ENCODE measurements at places on chromosomes 11 and 22. TPM values are rescaled to one million over a fixed set of nuclear protein-coding genes. Genes with fewer than 3 reads are reported as not detected.

DNA sequence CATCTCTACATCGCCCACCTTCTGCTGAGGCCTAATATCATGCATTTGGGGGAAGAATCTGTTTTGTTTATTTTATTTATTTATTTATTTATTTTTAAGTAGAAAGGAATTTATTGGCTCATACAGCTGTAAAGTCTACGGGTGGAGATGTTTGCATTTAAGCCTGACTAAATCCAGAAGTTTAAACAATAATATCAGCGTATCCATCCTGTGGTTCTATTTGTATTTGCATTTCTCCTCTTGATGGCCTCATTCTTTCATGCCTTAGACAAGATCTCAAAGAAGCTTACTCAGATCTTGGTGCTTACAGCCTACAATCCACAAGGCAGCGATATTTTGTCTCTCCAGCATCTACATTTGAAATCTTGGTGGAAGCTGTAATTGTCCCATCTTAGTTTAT is 67.1 kb upstream of the CARD18 start:
- H3K4me1 ChIP-seq, result peaks cover 7% of the 10 kb centered on the region
- H3K36me3 ChIP-seq, result no peaks in the 10 kb centered on the region
- DNase-seq, result no peak
- H3K27me3 ChIP-seq, result no peaks in the 10 kb centered on the region

OR52I1 gene
- not detected for total RNA-seq

DNA sequence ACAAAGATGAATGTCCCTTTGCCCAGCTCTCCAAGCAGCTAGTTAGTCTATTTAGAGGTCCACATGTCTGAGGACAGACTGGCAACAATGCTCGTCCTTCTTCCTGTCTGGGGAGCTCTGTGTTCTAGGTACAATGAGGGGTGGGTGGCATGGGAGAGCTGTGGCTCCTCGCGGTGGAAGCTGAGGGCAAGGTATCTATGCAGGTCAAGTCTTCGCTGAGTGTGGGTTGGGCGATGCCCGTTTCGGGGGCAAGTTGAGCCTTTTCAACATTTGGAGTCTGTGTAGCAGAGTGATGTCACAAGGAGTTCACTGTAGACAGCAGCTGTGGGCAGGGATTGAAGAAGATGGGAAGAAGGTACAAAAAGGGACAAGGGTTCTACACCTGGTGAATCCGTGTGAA is 163.2 kb downstream of the FEZ1 start:
- DNase-seq, result no peak
- no peak overlapping the region for H3K27ac ChIP-seq
- no peak overlapping the region for H3K4me3 ChIP-seq
- no peaks in the 10 kb centered on the region for H3K27me3 ChIP-seq
- H3K4me1 ChIP-seq, result peaks cover 2% of the 10 kb centered on the region

TMEM191C gene
- 0.73 TPM for total RNA-seq

GRCh38 chr11:2587132-2587930 is 112.5 kb downstream of the KCNQ1OT1 start:
- H3K36me3 ChIP-seq, result no peaks in the 10 kb centered on the region
- H3K4me1 ChIP-seq, result no peaks in the 10 kb centered on the region
- H3K27ac ChIP-seq, result no peak overlapping the region

DNA sequence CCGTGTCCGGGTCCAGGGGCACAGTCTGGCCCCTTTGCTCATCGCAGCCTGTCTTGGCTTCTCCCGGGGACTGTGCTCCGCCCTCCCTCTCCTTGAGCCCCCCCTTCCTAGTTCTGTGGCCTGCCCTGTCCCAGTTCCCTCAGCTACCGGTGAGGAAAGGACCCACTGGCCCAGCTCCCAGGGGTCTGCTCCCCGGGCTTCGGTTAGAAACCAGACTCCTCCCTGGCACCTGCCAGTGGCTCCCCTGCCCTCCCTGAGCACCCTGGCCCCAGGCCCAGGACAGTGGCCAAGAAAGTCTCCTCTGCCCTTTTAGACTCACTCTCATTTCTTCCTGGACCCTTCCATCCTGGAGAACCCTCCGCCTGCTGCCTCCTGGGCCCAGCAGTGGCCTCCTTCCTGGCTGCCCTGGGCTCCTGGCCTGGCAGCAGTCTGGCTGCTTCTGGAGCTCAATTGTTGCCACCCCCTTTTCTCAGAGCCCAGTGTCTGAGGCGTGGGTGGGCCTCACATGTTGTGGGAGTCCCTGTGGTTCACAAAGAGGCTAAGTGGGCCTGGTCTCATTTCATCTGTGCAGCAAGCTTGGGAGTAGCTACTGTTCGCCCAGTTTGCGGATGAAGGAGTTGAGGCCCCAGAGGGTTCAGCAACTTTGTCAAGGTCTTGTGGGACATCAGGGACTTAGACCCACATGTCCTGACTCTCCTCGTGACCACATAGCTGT is 12.6 kb downstream of the PRDM11 start:
- H3K27ac ChIP-seq, result peak overlapping the region; percentile 46
- H3K36me3 ChIP-seq, result no peaks in the 10 kb centered on the region
- peaks cover 84% of the 10 kb centered on the region for H3K4me1 ChIP-seq
- no peaks in the 10 kb centered on the region for H3K27me3 ChIP-seq
- no peak overlapping the region for H3K4me3 ChIP-seq
- peak; percentile 43 for DNase-seq

DNA sequence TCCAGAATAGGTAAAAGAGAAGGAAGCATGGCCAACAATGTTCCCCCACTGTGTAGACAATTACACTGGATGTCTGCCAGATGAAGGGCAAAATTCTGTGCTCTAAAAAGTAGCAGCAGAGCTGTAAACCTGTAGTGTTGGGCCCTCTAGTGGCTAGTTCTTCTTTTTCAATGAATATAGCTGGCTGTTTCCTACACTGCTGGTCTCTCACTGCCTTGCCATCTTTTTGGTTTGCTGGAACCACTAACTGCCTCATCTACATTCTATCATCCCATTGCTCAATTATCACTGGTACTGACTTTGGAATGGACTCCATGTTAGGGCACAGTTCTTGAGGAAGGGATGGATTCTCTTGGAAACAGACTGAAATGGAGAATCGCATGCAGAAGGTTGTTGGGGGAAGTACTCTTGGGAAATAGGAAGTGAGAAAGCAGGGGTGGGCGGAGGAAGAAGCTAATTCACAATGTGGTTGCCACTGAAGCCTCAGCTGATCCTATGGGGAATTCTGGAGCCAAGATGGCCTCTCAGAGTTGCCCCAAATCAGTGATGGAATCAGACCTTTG is 17.9 kb downstream of the KCNE3 start:
- H3K36me3 ChIP-seq, result no peaks in the 10 kb centered on the region
- peak; percentile 92 for DNase-seq
- no peak overlapping the region for H3K4me3 ChIP-seq
- H3K27me3 ChIP-seq, result no peaks in the 10 kb centered on the region

GRCh38 chr11:120182790-120183491 is 27.9 kb upstream of the OAF start:
- DNase-seq, result peak; percentile 49
- peak overlapping the region; percentile 74 for H3K27ac ChIP-seq
- no peaks in the 10 kb centered on the region for H3K27me3 ChIP-seq

DNA sequence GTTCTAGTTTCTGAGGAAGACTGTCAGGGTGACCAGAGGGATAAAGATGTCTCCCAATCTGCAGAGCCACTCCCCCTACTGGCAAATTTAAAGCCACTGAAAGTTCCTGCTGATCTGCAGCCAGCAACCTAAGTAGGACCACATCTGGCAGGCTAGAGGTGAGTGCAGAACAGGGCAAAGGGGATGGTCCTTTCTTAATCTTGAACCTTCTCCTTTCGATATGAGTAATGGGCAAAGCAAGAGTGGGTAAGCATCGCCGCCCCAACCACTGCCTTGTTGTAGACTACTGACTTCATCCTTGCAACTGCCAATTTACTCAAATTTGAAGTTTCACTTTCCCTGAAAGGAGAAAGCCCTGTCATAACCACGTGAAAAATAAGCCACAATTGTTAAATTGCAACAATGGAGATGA is 30.7 kb downstream of the SCUBE2 start:
- H3K4me1 ChIP-seq, result peaks cover 29% of the 10 kb centered on the region
- H3K27ac ChIP-seq, result no peak overlapping the region
- H3K36me3 ChIP-seq, result no peaks in the 10 kb centered on the region
- H3K27me3 ChIP-seq, result no peaks in the 10 kb centered on the region

DNA sequence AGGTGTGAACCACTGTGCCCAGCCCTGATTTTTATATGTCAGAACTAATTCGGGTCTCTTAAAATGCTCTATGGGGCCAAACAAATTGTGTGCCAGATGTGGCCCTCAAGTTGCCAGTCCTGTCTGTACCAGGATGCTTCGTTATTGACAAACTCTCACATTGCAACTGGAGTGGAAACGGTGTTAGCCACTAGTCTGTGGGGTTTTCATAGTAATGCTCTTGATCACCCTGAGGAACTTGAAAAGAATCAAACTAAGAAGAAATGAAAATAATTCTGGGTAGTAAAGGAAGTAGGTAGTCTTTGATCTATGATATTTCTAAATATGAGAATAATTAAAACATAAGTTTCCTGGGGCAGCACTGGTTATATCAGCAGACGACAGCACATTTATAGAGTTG is 67.3 kb upstream of the ADSL start:
- H3K27ac ChIP-seq, result no peak overlapping the region
- H3K27me3 ChIP-seq, result no peaks in the 10 kb centered on the region
- H3K36me3 ChIP-seq, result peaks cover 65% of the 10 kb centered on the region
- H3K4me1 ChIP-seq, result peaks cover 27% of the 10 kb centered on the region
- no peak for DNase-seq

DNA sequence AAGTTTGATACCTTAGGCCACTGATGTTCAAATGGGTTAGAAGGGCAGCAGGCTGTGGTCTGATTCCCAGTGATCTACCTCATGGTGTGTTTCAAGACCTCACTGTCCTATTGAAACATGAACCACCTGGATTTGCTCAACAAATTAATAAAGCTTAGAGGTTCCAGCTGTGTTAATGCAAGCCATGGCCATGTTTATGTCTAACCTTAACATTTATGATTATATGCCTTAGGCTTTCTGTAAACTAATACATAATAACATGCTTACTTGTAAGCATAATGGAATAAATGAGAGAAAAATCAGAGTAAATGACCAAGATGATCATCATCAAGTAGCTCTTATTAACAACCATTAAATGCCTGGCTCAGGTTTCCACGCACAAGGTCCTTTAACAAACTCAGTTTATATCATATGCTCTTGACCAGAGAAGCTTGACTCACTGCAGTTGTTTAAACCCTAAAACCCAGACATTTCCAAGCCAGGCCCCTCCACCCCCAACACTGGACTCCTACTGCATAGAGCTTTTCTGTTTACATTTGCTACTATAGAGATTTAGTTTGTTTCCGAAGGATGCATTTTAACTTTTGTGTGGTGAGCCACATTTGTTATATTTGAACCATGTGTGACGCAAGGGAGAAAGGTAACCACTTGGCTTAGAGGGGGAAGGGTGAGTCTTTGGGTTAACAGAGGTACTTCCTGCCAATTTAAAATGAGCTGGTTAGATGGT is 43.7 kb downstream of the KREMEN1 start:
- no peak overlapping the region for H3K4me3 ChIP-seq
- no peaks in the 10 kb centered on the region for H3K36me3 ChIP-seq
- H3K4me1 ChIP-seq, result no peaks in the 10 kb centered on the region
- H3K27me3 ChIP-seq, result no peaks in the 10 kb centered on the region

- H3K36me3 ChIP-seq, result peaks cover 9% of the 10 kb centered on the region
- H3K27me3 ChIP-seq, result no peaks in the 10 kb centered on the region
- peak within 1 kb of the TSS; percentile 97 for H3K27ac ChIP-seq
- peak; percentile 96 for DNase-seq
- peaks cover 16% of the 10 kb centered on the region for H3K4me1 ChIP-seq
Observed at GRCh38 chr11:59142530-59143507, at the start of gene FAM111A. FAM111A (plus strand) TSS chr11:59142856; CDS start chr11:59148873, 6,017 bp downstream.

- no peaks in the 10 kb centered on the region for H3K27me3 ChIP-seq
- DNase-seq, result no peak
- no peak overlapping the region for H3K4me3 ChIP-seq
- H3K36me3 ChIP-seq, result no peaks in the 10 kb centered on the region
- H3K27ac ChIP-seq, result no peak overlapping the region
Observed at GRCh38 chr11:67663532-67664212, 10.8 kb downstream of the ALDH3B2 start.

DNA sequence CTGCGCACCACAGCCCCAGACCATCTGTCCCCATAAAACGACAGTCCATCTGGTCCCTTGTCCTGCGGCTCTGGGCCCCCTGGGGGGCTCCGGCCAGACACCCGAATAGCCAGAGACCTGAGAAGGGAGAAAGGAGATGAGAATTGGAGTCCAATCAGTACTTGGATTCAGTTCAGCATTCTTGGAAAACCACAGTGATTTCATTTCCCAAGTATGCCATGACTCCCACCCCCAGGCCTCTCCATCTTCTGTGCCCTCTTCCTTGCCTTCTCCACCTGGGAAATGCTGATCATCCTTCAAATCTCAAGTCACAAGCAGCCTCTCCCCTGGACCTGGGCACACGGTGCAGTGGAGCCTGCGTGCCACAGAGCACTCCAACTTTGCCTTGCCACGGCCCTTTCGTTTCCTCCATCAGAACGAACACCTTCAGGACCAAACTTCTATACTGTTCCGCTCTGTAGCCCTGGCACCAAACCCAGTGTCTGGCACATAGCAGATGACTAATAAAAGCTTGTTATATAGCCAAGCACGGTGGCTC is 10.9 kb upstream of the MFNG start:
- no peak overlapping the region for H3K27ac ChIP-seq
- no peak overlapping the region for H3K4me3 ChIP-seq
- H3K36me3 ChIP-seq, result peaks cover 34% of the 10 kb centered on the region
- no peaks in the 10 kb centered on the region for H3K27me3 ChIP-seq
- DNase-seq, result no peak
- H3K4me1 ChIP-seq, result peaks cover 43% of the 10 kb centered on the region

DNA sequence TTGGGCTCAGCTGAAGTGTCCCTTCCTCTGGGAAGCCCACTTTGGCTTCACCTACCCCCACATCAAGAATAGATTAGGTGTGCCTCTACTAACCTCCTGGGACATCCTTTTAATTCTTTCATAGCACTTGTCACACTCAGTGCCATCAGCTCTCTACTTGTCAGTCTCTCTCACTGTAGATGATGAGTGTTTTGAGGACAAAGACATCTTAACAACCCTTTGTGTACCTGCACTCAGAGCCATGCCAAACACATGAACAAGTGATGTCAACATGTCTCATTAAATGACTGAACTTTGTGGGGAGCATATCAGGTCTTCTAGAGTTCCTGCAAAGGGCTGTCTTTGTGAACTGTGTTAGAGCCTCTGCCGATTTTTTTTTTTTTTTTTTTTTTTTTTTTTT is 87.0 kb upstream of the AMOTL1 start:
- H3K4me1 ChIP-seq, result no peaks in the 10 kb centered on the region
- no peaks in the 10 kb centered on the region for H3K27me3 ChIP-seq
- no peaks in the 10 kb centered on the region for H3K36me3 ChIP-seq
- H3K27ac ChIP-seq, result no peak overlapping the region
- no peak overlapping the region for H3K4me3 ChIP-seq

GRCh38 chr11:126484266-126484665 is 128.8 kb downstream of the ST3GAL4 start:
- no peak overlapping the region for H3K4me3 ChIP-seq
- H3K36me3 ChIP-seq, result no peaks in the 10 kb centered on the region
- no peak overlapping the region for H3K27ac ChIP-seq
- H3K4me1 ChIP-seq, result peaks cover 6% of the 10 kb centered on the region

Measured in stomach (tissue), 19 donors.